ENCODE measurements at places on chromosomes 6 and 20.

DNA sequence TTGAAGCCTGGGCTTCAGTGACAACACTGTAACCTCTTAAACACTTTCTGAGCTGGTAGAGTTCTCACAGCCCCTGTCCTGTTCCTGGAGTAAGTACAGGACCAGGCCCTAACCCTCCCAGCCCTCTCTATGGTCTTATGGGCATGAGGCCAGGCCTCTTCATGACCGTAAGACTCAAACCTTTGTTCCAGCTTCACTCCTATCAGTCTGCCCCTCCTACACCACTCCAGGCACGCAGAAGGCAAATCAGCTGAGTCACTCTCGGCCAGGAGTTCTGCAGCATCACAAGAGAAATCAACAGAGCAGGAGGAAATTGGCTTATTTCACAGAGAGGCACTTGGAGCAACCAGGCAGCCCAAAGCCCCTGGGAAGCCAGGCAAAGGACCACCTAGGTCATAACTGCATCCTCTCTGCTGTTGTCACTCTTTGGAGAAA lies 25.3 kb upstream of the CHD6 start:
- peak; percentile 40 for DNase-seq

DNA sequence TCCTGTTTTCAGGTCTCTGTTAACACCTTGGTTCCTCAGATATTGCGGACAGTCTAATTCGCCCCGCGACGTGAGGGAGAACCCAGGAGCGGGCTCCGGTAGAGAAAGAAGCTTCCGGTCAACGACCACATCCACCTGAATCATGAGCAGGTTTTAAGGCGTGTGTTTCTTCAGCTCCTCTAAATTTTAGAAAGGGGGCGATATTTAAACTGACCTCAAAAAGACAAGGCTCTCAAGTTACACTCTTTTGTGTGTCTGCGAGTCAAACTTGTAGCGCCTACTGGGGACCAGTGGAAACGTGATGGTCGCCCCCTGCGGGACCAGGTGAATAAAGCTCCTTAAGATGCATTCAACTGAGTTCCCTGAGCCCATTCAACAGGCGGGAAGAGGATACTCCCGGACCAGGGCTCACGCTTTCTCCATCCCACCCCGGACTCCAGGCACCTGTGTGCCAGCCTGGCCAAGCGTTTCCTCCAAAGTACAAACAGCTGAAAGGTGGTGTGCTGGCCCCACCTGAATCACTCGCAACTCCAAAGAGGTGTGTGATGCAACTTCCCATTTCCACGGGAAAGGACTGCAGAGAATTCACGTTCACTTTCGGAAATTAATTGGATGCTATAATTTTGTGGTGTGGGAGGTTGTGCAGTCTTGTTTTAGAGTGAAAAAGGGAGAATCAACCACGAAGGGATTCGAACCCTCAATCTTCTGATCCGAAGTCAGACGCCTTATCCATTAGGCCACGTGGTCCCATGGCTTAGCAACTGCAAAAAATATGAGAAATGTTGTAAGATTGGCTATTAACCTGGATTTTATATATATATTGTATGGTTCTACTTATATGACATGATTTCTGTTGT lies 17.0 kb downstream of the GPX5 start:
- DNase-seq = peak; percentile 65

DNA sequence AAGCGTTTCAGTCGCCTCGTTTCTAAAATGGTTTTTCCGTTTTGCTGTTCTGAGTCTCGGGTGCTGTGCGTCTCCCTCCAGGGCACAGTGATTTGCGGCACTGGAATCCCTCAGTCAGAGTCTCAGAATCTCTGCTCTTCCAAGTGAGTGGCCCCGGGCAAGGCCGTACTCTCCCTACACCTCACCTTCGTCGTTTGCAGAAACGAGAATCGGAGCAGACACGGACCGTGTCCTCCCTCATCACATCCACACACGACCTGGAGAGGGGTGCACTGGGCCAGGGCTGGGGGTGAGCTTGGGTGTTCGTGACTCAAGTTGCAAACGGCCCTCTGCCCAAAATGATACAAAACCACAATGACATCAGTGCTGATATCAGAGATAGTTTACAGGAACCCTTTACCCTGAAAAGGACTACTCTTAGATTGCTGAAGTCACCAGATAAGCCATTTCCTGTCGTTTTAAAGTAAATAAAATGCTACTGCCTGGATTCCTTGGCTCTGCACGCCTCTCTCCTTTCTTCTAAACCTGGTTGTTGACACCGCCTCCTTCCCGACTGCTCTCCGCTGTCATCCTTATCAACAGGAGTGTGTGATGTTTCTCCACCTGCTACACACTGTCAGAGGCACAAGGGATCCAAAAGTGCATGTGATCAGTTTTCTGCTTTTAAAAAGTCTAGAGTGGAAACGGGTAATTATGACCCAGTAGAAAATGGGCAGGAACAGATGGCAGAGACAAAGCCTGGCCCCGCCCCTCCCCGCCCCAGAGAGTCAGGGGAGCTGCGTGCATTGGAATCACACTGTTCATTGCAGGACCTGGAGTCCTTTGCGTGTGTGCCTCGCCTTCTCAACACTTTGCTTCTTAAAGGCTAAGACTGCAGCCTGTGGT lies 38.4 kb downstream of the KIF25 start:
- DNase-seq = peak; percentile 59

GRCh38 chr6:148200293-148200692 lies 142.3 kb upstream of the SASH1 start:
- DNase-seq = peak; percentile 11

DNA sequence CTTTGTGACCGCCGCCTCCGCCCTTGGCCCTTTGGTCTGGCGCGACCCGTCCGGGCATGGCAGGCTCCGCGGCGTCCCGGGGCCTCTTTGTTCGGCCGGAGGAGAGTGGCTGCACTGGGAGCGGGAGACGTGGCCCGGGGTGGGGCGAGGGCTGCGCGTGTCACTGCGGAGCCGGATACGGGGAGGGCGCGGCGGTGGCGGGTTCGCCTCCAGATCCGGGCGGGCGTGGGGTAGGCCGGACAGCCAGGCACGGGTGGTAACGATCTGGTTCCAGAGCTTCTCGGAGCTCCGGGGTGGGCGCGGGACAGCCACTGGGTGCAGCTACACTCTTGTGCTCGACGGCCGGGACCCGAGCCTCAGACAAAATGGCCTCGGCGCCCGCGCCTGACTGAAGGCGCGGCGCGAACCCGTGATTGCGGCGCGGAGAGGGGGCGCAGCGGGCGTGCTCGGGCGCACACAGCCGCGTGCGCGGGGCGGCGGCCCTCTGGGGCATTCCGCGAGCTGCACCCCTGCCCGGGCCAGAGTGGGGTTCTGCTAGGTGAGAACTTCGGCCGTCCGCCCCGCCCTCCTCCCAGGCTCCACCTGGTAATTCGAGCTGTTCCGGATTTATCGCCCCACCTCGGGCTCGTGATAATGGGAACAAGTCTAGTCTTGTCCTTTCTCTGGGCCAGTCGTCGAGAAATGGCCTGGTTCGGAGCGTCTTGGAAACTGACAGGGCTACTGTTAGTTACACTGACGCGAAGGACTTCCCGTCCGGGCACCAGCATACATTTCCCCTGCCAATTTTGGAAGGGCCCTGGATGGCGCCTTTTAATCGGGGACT lies 1.0 kb downstream of the LOC128125822 start:
- peak; percentile 75 for DNase-seq

Data from NCI-H1417 (cell line).